T-cell (primary cell): ENCODE measurements at places on chromosomes 6 and 20. TPM values are rescaled to one million over a fixed set of nuclear protein-coding genes. Genes with fewer than 3 reads are reported as not detected.
A peak's percentile ranks its signal among the peaks of the same experiment; 100 is the strongest.

SCRT2 gene
- total RNA-seq: not detected

PLCB4 gene
- total RNA-seq: not detected

GRCh38 chr6:144549837-144550747 lies 265.0 kb downstream of the UTRN start:
- no peaks in the 10 kb centered on the region for H3K27me3 ChIP-seq
- H3K36me3 ChIP-seq: peaks cover 4% of the 10 kb centered on the region
- no peak for DNase-seq
- no peaks in the 10 kb centered on the region for H3K4me1 ChIP-seq
- no peak overlapping the region for H3K27ac ChIP-seq
- H3K4me3 ChIP-seq: no peak overlapping the region

DNA sequence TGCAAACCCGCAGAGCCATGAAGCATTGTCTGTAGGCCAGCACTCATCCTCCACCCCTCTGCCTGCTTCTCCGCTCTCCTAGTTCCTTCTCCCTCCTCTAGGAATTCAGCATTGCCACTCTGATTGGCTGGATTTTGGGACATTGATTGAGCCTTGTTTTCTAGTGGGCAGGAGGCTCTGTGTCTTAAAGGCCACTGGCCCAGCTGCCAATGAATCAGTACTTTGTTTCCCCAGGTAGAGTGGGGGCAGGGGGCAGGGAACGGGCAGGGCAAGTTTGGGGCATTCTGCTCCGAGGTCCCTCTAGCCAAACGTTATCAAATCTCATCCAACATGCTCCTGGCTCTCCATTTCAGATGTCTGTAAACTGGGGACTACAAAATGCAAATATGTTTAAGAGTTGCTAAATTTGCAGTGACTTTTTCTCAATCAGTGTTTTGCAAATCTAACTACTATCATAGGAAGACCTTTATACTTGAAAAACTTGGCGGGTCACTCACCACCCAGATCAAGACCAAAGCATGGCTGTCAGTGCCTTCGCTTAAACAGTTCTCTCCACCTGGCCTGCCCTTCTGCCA lies 10.4 kb upstream of the BPI start:
- DNase-seq: no peak
- H3K4me3 ChIP-seq: no peak overlapping the region
- H3K27ac ChIP-seq: no peak overlapping the region
- no peaks in the 10 kb centered on the region for H3K4me1 ChIP-seq
- H3K27me3 ChIP-seq: peaks cover 40% of the 10 kb centered on the region

- no peaks in the 10 kb centered on the region for H3K27me3 ChIP-seq
- peak overlapping the region; percentile 70 for H3K4me3 ChIP-seq
- no peaks in the 10 kb centered on the region for H3K36me3 ChIP-seq
- no peak for DNase-seq
- H3K4me1 ChIP-seq: peaks cover 16% of the 10 kb centered on the region
Measured at GRCh38 chr6:149316108-149316727, 1.3 kb upstream of the TAB2 start.
